RPMI7951 (cell line): ENCODE measurements at places on chromosomes 6 and 20.
A peak's percentile ranks its signal among the peaks of the same experiment; 100 is the strongest.

DNA sequence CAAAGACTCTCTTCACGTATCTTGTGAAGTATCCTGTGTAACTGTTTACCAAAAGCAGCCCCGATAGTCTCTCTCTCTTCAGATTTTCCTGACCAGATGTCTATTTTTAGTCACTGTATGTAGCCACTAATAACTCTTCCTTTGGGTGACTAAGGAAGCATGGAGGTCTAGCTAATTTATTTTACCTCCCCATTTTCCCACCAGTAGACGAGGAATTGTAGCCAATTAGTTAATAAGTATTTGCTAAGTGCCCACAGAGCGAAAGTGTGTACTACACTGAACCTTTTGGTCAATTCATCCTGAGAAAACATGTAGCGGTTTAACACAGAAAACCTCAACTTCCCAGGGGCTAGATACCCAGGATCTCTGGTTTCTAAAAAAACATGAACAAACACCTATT, 180.6 kb downstream of the TBX18 start:
- DNase-seq: peak; percentile 52

- no peak for DNase-seq
These were observed 493.5 kb upstream of the FLRT3 start for GRCh38 chr20:14830899-14831298.

DNA sequence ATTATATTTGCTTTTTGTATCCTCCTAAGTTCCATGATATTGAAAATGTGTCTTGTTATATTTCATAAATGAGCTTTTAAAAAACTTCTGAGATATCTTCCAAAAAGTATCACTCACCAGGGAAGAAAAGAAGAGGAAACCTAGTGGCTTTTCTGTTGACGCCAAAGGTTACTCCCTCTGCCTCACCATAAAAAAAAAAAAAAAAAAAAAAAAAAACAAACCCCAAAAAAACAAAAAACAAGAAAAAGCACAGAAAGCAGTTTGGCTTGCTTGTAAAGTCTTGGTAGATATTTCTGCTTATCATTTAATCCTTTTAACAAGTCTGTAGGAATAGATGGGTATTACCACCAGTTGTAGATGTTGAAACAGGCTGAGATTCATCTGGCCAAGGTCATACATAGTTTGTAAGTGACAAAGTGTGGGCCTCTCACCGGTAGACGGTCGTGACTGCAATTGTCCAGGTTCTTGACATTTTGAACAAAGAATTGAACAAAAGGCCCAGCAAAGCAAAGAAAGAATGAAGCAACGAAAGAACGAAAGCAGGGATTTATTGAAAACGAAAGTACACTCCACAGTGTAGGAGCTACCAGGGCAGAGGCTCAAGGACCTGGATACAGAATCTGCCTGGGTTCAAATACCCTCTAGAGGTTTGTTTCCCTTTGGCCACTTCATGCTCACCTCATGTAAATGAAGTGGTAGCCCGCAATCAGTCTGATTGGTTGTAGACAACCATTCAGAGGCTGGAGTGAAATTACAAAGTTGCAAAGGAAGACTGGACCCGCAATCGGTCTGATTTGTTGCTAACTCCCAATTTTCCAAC, 11.6 kb upstream of the ELOVL5 start:
- DNase-seq: peak; percentile 24

DNA sequence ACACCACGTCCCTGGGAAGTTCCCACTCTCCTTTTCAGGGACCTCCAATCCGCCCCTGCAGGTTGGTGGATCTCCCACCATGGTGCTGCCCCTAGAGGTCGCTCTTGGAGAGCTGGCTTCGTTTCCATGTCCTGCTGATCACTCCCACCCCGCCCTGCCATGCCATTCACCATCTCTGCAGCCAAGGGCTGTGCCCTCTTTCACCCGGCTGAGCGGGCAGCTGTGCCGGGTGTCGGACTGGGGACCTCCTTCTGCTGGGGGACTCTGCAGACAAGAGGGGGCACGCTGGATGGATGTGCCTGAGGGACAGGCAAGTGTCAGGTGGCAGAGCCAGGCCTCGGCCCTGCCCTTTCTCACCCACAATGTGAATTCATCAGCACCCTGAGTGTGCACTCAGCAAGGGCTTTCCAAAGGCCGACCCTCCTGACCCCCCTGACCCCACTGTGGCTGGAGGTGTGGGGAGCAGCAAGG, 347.0 kb downstream of the CDH4 start:
- no peak for DNase-seq

DNA sequence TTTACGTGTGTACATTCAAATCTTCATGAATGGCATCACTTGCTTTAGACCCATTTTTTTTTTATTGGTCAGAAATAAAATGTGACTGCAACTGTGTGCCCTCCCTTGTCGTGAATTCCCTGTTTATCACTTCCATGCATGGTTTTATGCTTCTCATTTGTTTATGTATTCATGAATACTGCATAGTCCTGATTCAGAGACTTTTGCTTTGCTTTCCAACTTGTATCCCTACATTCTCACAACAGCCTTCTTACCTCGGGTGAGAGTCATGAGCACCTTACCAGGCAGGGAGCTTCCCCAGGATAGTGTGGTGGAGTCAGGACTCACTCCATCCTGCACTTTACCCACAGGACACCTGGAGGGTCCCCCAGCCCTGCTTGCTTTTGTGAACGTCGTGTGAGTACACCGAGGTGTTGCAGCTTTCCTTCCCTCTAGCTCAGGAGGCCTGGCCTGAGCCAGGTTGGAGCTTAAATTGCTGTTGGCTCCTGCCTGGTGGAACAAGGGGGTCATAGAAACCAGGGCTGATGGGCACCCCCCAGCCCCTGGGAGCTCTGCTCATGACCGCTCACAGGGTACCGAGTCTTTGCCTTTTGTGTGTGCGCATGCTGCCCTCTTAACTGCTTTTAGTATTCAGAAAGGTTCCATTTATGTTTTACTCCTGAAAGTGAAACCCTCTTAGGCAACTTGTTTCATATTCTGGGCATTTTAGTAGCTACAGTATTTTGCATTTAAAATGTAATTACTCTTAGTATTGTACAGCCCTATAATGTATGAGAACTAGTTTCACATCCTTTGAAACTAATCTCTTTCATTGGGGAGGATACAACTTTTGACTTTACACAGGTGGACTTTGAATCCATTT, 66.0 kb downstream of the CDS2 start:
- no peak for DNase-seq

DNA sequence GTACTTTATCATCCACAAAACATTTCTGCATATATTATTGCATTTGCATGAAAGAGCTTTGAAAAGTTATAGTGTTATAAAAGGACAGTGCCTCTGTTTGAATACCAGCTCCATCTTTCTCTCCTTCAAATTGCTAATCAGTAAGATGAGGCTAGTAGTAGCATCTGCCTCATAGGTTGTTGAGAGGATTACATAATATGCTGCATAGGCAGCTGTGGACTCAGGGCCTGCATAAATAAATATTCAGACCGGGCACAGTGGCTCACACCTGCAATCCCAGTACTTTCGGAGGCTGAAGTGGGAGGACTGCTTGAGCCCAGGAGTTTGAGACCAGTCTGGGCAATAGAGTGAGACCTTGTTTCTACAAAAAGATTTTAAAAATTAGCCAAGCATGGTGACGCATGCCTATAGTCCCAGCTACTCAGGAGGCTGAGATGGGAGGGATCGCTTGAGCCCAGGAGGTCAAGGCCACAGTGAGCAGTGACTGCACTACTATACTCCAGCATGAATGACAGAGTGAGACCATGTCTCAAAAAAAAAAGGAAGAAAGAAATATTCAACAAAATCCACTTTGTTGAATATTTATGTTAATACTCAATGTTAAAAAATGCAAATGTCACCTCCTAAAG, 18.3 kb upstream of the SEC63 start:
- DNase-seq: no peak
